ENCODE measurements at places on chromosomes 13 and 19. TPM values are rescaled to one million over a fixed set of nuclear protein-coding genes. Genes with fewer than 3 reads are reported as not detected.
A peak's percentile ranks its signal among the peaks of the same experiment; 100 is the strongest.

DNA sequence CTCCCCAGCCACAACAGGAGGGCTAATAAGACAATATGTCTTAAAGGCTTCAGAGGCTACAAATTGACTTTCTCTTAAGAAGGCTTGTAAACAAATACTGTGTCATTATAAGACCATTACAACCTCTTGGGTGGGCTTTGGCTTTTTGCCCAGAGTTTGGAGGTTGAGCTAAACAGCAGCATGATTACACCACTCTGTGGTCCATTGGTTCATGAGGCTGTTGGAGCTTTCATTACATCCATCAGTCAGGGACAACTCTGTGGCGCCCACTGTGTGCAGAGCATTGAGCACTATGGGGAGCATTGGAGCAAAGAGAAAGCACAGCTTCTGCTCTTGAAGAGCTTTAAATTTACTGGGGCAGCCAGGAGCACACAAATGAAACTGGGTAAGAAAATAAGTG lies 75.9 kb downstream of the TNFSF11 start:
- no peak overlapping the region for H3K27ac ChIP-seq
- no peak for DNase-seq
- no peaks in the 10 kb centered on the region for H3K4me1 ChIP-seq
- no peak overlapping the region for H3K4me3 ChIP-seq
- H3K27me3 ChIP-seq = no peaks in the 10 kb centered on the region
- H3K36me3 ChIP-seq = no peaks in the 10 kb centered on the region

- no peaks in the 10 kb centered on the region for H3K27me3 ChIP-seq
- DNase-seq = no peak
- no peak overlapping the region for H3K4me3 ChIP-seq
- H3K27ac ChIP-seq = no peak overlapping the region
- H3K4me1 ChIP-seq = no peaks in the 10 kb centered on the region
Measured at GRCh38 chr13:40792284-40793051, 3.1 kb downstream of the SLC25A15 start.

DNA sequence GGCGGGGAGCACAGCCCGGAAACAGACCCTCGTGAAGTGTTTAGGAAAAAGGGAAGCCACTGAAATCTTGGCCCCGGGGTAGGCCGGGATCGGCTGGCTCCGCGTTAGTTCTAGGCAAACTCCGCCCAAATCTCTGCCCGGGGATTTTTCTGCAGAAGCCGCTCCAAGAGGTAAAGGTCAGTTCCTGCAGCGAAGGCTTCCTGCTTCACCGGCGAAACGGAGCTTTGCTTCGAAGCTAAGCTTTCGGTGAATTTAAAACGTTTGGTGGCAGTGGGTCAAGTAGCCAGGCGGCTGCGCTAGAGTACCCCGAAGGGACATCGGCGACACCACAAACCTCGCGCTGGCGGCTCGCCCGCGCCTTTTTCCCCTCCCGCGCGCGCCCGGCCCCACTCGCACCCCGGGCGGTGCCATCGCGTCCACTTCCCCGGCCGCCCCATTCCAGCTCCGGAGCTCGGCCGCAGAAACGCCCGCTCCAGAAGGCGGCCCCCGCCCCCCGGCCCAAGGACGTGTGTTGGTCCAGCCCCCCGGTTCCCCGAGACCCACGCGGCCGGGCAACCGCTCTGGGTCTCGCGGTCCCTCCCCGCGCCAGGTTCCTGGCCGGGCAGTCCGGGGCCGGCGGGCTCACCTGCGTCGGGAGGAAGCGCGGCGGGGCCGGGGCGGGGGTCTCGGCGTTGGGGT lies 441 bp downstream of the GJB2 start:
- DNase-seq = no peak
- H3K27ac ChIP-seq = no peak overlapping the region
- peak overlapping the region; percentile 50 for H3K4me3 ChIP-seq

- peaks cover 82% of the 10 kb centered on the region for H3K27me3 ChIP-seq
- no peaks in the 10 kb centered on the region for H3K36me3 ChIP-seq
- peak overlapping the region; percentile 35 for H3K4me3 ChIP-seq
- H3K4me1 ChIP-seq = peaks cover 19% of the 10 kb centered on the region
- no peak overlapping the region for H3K27ac ChIP-seq
Measured at GRCh38 chr19:18607226-18608101, 865 bp upstream of the CRLF1 start.

The TIMM29 gene
- 21.1 TPM for total RNA-seq

Data from breast epithelium (tissue), 4 donors.